ENCODE measurements at places on chromosomes 1 and 21.
A peak's percentile ranks its signal among the peaks of the same experiment; 100 is the strongest.

- no peak for DNase-seq
Observed at GRCh38 chr1:90391126-90391525, 326.0 kb downstream of the BARHL2 start.

DNA sequence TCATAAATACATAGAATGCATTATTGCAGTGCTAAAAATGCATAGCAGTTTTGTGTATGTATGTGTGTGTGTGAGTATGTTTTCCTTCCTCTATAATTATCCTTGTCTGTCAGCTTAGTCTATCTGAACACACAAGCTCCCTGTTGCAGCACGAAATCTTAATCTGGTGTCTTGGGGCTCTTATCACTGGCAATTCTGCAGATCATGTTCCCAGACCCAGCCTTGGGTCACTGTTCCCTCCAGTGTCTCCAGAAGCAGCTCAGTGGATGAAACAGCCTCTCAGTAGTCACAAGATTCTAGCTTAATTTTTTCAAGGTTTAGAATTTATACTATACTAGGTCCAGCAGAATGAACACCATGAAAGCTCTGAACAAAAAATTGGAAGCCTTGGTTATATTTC is 777.9 kb downstream of the MRPL39 start:
- DNase-seq, result no peak

DNA sequence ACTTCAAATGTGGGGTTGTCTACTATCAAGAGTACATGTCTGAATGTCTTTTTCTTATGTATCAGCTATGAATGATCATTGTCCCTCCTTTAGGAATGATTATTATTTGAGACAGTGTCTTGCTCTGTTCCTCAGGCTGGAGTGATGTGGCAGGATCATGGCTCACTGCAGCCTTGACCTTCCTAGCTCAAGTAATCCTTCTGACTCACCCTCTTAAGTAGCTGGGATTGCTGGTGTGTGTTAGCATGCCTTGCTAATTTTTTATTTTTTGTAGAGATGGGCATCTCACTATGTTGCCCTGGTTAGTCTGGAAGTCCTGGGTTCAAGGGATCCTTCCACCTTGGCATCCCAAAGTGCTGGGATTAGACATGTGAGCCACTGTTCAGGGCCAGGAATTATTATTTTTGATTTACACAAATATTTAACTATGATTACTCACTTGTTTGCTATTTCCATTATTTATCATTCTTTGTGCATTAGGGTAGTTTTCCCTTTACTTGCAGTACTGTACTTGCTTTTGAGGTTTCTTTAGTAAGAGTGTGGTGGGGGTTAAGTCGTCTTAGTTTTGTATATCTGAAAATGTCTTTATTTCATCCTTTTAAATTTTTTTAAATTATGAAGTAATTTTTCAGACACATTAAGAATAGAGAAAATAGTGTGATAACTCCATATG is 12.8 kb downstream of the S100A7 start:
- no peak for DNase-seq

- DNase-seq, result no peak
Observed at GRCh38 chr1:46210561-46210960, 7.4 kb downstream of the LURAP1 start.

DNA sequence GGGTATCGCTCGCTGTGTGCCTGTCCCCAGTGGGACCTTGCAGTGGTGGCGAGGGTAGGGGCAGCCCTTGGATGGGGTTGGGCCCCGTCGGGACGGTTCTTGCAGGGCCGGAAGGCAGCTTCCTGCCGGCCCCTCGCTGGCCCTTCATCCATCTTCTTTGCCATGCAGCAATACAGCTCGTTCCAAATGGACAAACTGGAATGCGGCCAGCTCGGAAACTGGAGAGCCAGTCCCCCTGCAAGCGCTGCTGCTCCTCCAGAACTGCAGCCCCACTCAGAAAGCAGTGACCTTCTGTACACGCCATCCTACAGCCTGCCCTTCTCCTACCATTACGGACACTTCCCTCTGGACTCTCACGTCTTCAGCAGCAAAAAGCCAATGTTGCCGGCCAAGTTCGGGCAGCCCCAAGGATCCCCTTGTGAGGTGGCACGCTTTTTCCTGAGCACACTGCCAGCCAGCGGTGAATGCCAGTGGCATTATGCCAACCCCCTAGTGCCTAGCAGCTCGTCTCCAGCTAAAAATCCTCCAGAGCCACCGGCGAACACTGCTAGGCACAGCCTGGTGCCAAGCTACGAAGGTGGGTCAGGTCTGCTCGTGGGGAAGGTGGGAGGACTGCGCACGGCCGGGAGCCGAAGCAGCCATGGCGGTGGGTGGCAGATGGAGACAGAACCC is 45.8 kb downstream of the SIM2 start:
- peak; percentile 80 for DNase-seq

DNA sequence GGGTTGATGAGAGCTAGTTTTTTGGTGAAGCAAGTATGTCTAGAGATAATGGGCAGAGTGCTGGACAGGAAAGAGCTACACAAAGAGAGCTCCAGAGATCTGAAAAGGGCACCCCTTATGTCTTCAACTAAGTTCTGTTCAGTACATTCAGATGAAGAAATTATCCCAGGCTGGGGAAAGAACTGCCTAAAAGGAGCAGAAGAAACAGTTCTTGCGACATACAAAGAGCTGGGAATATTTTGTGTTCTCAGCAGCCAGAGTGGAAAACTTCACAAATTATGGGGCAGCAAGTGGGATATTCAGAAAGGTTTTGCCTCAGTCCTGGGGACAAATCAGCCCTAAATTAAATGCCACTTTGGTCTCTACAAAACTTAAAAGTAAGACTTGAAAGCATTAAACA is 17.4 kb upstream of the CCN1 start:
- DNase-seq, result no peak

GRCh38 chr1:9022773-9023172 is 3.5 kb downstream of the SLC2A7 start:
- DNase-seq, result no peak

Data from NCI-H345 (cell line).